HCT116 (cell line): ENCODE measurements at places on chromosomes 13 and 19. TPM values are rescaled to one million over a fixed set of nuclear protein-coding genes. Genes with fewer than 3 reads are reported as not detected.

Gene EDNRB
- total RNA-seq, result 0.22 TPM

Gene ZNF433
- not detected for total RNA-seq

Gene FLT3
- 0.17 TPM for total RNA-seq

Gene LRG1
- total RNA-seq, result 1.3 TPM

Gene ZNF132
- not detected for total RNA-seq

Gene ZNF563
- total RNA-seq, result not detected

Gene C19orf38
- total RNA-seq, result 0.74 TPM

Gene SGCG
- total RNA-seq, result 0.15 TPM

Gene LYL1
- total RNA-seq, result 2.6 TPM

Gene KLK13
- total RNA-seq, result 3.2 TPM

Gene ZNF681
- not detected for total RNA-seq

Gene CLIP3
- total RNA-seq, result 1.5 TPM

Gene PCDH17
- 0.02 TPM for total RNA-seq

Gene GDF15
- total RNA-seq, result 425 TPM

Gene SIGLEC11
- not detected for total RNA-seq

Gene ACP5
- 1.2 TPM for total RNA-seq

Gene TMEM59L
- total RNA-seq, result 14.3 TPM

Gene FXYD5
- total RNA-seq, result 123 TPM

Gene TNFRSF19
- total RNA-seq, result 1.1 TPM

Gene ZNF628
- 14.9 TPM for total RNA-seq

Gene RNF113B
- not detected for total RNA-seq

Gene TDRD12
- 0.30 TPM for total RNA-seq

Gene DLEU7
- not detected for total RNA-seq

Gene FLT3LG
- total RNA-seq, result 3.8 TPM

Gene ETFB
- 140 TPM for total RNA-seq

Gene KLK15
- not detected for total RNA-seq

Gene FBL
- 554 TPM for total RNA-seq

Gene SIGLEC10
- not detected for total RNA-seq

Gene WASF3
- total RNA-seq, result 3.4 TPM

Gene SYT5
- total RNA-seq, result 2.3 TPM

Gene CD177
- not detected for total RNA-seq

Gene ONECUT3
- total RNA-seq, result 22.1 TPM
